ENCODE measurements at places on chromosomes 11 and 22.

DNA sequence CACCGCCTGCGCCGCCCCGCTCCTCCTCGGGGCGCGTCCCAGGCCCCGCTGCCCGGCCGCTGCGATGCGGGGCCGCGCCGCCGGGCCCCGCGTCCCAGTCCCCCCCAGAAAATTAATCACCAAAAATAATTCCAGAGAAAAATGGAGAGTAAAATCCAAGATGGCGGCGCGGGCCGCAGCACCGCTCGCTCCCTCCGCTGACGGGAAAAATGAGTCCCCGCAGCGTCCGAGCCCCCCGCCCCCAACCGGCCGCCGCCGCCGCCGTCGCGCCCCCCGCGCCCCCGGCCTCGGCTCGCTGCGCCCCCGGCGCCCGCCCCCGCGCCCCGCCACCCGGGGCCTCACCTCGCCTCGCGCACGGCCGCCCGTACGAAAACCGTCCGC, at the start of gene KMT5B:
TSS of gene KMT5B (minus strand) at position 162 of the 381 bp plus-strand sequence. CDS start 23,220 bp downstream, outside the sequence.
- no peak for DNase-seq

- no peak for DNase-seq
Observed at GRCh38 chr11:17432002-17432401, 43.5 kb upstream of the KCNJ11 start.

- DNase-seq = no peak
Observed at GRCh38 chr11:2132246-2132645, 6.9 kb downstream of the IGF2 start.

GRCh38 chr11:8335683-8336082, 72.0 kb upstream of the LMO1 start:
- no peak for DNase-seq

GRCh38 chr11:114197799-114198500, 98.2 kb upstream of the NNMT start:
- DNase-seq = no peak

DNA sequence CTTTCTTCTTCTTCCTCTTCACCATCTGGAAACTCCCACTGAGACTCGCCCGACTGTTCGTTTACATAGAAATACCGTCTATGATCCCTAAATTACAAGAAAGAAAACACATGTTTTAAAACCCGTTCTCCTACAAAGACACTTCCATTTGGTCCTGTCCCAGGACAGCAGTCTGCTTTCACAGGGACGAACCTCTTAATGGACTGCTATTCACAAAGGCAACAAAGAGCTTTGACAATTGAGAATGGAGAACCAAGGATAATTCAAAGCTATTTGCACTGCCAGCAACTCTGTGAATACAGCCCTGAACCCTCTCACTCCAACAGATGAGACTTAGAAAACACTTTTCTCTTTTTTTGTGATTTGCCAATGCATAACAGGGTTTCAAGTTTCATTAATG, 16.3 kb upstream of the AGBL2 start:
- no peak for DNase-seq

GRCh38 chr11:123129920-123130319, 65.1 kb downstream of the CLMP start:
- no peak for DNase-seq

- DNase-seq = no peak
Observed at GRCh38 chr11:72754149-72754543, 1.9 kb upstream of the ARAP1 start.

DNA sequence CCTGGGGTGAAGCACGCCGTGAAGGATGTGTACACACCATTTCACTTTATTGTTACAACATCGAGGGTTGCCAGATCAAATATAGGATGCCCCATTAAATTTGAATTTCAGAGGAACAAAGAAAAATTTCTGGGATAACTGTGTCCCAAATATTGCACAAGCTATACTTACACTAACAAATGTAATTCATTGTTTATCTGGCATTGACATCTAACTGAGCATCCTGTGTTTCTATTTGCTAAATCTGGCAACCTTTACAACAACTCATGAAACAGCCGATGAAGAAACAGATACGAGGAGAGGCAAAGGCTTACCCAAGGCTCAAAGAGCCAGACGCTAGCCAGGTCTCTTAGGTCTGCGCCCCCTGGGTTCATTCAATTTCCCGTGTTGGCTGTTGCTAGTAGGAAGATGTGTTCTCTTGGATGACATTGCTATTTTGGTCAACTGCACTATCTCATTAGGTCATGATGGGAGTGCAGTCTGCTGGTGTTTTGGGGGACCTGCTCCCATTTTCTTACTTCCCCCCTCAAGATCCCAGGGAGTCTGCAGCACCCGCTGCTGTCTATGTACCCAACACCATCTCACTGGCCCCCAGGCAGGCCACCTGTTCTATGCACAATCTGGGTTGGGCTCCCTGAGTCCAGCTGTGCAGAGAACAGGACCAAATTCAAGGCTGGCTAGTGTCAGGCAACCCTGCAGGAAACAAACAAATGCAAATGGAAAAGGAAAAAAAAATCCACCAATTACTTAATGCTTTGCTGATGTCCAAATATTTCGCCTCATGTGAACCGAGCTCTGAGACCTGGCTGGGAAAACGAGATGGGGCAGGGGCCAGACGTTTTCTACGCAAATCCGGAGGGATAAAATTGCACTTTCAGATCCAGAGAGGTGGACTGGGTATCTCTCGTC, 560.9 kb downstream of the MIAT start:
- no peak for DNase-seq

DNA sequence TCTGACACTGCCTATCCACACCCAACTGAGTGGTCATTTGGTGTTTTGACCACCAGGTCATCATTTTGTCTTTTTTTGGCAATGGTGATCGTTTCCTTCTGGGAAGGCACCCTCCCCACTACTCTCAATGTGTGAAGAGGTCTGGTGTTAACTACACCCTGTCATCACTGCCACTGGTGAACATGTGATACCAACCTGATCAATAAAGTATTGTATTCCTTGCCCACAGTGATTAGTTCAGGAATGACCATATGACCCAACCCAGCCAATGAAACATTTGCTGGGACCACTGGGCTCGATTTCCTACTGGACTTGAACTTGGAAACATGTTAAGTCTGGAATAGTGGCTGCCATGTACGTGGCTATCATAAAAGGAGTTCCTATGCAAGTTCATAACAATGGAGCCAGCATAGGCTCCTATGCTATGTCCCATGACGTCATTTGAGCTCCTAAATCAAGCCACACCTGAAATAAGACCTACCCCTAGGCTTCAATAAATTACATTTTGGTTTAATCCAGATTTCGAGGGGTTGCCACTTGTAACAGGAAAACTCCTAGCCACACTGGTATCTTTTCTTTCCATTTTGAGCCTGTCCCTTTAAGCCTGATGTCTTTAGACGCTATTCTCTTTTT, 51.1 kb downstream of the CHST1 start:
- no peak for DNase-seq

- no peak for DNase-seq
Observed at GRCh38 chr11:7451520-7451919, 33.8 kb upstream of the OLFML1 start.

GRCh38 chr11:95378789-95379188, 147.8 kb upstream of the SESN3 start:
- DNase-seq = no peak

Data from SHP77 treated with DMSO at 0.1 percent for 48 hours (cell line).